NCI-H1930 (cell line): ENCODE measurements at places on chromosomes 7 and 10.

GRCh38 chr10:79905322-79906314 lies 43.3 kb downstream of the SFTPD start:
- no peak for DNase-seq

GRCh38 chr7:38539477-38540081 lies 91.6 kb downstream of the AMPH start:
- no peak for DNase-seq

DNA sequence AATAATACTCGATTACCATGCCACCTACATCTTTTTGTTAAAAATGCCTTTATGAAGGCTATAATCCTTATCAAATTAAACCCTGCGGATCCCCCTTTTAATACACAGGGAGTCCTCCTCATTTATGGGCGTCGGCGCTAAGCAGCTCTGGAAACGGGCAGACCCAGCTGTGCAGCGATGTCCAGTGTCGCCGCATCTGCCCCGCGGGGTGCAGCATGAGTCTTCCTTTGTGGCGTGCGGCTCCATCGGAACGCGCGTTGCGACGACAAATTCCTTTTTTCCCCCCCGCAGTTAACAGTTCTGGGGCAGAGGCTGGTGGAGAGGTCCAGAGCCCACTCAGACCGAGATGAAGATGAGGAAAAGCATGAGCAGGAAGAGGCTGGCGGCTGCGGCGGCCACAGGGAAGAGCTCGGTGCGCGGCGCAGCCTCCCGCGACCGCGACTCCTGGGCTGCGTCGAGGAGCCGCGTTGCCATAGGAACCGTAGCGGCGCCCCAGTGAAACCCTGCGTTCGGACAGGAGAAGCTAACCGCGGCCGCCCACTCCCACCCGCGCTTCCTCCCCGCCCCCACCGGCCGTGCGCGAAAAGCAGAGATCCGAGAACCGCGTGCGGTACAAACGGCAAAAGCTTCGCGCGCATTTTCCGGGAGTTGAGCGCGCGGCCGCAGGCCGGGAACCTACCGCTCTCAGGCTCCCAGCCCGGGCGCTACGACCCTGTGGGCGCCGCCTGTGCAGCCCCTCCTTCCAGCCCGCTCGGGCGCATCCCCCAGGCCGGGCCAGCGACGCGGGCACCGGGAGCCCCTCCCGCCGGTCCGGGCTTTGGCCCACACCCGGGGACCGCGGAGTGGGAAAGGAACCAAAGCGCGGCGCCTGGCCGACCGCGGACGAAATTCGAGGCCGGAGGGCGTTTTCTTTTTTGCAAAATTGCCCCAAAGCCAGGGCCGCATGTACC lies 130.6 kb downstream of the SPAG6 start:
- DNase-seq = no peak

- no peak for DNase-seq
Observed at GRCh38 chr7:21361413-21362125, 66.3 kb upstream of the SP4 start.

DNA sequence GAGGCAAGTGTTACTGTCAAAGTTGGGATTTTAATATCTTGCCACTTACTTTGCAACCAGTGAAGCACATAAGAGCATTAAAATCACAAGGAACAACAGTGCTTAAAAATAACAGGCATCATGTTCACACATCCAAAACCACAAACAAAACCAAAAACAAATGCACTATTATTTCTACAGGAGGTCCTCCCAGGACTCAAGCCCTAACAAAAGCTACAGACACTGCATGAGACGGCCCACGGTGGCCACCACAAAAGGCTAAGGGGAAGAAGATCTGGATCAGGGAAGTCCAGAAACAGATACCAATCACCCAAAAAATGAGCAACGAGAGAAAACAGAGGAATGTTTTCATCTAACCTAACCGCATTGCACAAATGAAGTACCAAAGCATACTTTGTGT lies 158.4 kb downstream of the ZMYND11 start:
- DNase-seq = no peak
